ENCODE measurements at places on chromosomes 7 and 10.

- DNase-seq: no peak
Observed at GRCh38 chr10:84204122-84204521, 9.8 kb downstream of the CDHR1 start.

GRCh38 chr7:79464051-79464450, 10.6 kb upstream of the MAGI2 start:
- DNase-seq: no peak

GRCh38 chr10:21195252-21195651, 298.1 kb upstream of the NEBL start:
- no peak for DNase-seq

- no peak for DNase-seq
Observed at GRCh38 chr10:75688506-75689300, 257.3 kb downstream of the LRMDA start.

GRCh38 chr10:51707821-51708424, 8.5 kb upstream of the CSTF2T start:
- DNase-seq: no peak

GRCh38 chr10:119007211-119007574, 22.3 kb upstream of the NANOS1 start:
- DNase-seq: no peak

- DNase-seq: peak; percentile 63
Observed at GRCh38 chr7:45573661-45574415, at the start of gene ADCY1. TSS of gene ADCY1 (plus strand) at chr7:45574368. CDS start at chr7:45574544, 176 bp downstream.

DNA sequence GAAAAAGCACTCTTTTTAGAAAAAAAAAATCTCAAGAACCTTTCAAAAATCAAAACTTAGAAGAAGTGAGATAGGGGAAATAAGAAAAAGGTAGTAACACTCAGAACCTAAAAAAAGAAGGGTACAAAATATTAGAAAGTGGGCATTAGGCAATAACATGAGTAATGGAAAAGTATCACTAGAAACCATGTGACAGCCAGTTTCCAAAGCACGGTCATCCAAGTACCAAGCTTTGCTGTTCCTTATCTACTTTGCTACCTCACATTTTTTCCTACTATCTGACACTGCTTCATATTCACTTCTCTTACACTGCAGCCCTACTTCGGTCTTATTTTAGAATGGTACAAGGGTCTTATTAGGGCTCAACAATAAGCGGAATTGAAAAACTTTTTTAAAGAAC, 30.3 kb downstream of the IMMP2L start:
- DNase-seq: no peak

- DNase-seq: no peak
Observed at GRCh38 chr7:26642416-26642815, 222.0 kb downstream of the SKAP2 start.

DNA sequence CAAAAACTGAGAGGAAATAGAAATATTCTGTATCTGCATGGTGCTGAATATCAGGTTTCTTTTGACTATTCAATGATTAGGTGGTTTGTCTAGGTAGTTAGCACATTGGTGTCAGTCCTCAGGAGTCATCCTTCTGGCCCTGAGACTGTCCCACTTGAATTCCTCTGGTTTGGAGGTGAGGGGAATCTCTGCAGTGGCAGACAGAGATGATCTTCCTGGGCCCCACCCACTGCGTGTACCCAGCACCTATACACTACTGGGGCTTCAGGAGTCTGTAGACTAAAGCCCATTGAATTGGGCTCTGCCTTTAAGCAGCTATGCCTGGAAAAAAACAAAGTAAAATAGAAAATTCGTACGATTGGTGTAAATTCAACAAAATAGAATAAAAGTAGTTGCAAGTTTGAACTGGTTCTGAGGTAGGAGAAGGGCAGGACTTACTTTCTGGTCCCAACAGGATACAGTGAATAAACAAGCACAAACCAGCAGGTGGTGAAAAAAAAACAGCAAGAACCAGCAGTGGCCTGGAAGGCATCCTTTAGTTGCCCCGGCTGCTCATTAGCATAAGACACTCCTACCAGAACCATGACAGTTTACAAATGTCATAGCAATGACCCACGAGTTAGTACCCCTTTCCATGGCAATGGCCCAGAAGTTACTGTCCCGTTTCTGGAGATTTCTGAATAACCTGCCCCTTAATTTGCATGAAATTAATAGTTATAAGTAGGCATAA, 1.7 kb downstream of the LIPM start:
- DNase-seq: no peak

- DNase-seq: no peak
Observed at GRCh38 chr10:132449051-132449810, 52.2 kb downstream of the PWWP2B start.

DNA sequence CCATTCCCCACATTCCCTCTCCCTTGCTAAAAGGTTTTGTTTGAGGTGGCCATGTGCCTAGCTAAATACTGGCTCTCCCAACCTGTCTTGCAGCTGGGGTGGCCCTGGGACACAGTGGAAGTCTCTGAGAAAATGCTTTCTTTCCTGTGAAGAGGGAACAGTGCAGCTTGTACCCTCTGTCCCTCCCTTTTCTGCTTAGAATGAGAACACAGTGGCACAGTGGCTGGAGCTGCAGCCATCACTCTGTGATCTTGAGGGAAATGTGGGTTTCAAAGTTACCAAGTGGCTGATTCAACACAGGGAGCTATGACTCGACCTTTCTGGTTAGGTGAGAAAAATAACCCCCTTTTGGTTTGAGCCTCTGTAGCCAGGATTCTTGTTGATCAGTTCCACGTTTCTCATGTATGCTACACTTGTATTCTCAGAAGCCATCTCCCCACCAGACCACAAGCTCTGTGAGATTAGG, 62.7 kb upstream of the CARD11 start:
- DNase-seq: peak; percentile 7

DNA sequence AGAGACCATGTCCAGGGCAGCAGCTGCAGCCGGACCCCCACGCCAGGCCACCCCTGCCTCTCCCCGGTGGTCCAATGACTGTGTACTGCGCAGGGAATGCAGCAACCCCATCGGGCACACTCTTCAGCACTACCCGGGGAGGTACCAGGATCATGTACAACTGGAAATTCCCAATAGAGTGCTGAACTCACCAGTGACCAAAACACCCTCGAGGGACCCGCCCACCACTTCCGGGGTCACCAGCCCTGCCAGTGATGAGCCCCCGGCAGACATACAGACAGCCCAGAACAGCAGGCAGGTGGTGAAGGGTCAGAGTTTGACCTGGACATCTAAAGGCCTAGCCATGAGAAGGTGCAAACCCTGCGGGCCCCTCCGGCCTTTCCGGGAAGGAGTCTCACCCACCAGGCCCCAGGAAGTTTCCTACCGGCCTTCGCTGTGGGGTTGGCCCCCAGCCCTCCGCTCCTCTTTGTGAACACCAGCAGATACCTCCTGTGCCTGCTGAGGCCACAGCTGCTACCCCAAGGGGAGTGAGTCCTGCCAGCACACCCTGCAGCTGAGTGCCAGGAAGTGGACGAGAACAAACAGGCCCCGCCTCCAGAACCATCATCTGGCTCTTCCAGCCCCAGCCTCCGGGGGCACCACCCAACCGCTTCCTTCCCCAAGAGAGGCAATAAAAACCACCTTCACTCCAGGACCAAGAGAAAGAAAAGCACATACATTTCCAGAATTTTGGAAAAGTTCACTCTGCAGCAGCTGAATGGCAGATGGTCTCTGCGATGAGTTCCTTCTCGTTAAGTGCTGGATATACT, 5.0 kb upstream of the ANKRD61 start:
- DNase-seq: peak; percentile 91

DNA sequence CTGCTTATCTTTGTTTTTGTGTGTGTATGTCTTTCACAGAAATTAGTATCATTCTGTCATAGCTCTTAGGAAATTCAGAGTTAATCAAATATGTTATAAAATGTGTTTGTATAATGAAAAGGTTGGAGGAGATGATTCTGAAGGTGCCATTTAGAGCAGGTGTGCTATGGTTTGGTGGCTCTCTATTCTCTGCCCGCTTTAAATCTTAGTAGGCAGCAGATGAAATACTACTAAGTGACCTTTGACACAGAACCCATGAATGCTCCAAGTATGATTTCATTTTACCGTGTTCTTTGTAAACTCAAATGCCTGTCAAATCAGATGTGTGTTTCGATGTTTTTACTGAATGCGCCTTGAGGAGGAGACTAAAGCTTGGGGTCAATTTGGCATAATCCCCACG, 24.5 kb downstream of the ZEB1 start:
- no peak for DNase-seq

DNA sequence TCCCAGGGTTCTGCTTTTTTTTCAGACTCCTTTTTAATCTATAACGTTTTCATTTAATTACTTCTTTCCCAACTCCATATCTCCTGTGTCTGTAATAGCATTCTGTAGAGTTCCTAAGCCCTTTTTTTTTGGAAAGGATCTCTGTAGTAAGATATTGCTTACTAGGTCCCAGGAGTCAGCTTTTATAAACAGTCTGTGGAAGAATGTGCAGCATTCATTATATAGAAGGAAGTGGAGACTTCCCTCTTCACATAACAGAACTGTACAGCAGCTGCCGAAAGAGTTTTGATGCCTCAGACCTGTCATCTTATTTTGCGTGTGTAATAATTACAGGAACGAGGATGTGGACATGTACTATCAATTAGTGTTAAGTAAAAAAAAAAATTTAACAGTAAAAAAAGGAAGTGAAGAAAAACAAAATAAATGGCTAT, 7.4 kb upstream of the STEAP4 start:
- DNase-seq: no peak

DNA sequence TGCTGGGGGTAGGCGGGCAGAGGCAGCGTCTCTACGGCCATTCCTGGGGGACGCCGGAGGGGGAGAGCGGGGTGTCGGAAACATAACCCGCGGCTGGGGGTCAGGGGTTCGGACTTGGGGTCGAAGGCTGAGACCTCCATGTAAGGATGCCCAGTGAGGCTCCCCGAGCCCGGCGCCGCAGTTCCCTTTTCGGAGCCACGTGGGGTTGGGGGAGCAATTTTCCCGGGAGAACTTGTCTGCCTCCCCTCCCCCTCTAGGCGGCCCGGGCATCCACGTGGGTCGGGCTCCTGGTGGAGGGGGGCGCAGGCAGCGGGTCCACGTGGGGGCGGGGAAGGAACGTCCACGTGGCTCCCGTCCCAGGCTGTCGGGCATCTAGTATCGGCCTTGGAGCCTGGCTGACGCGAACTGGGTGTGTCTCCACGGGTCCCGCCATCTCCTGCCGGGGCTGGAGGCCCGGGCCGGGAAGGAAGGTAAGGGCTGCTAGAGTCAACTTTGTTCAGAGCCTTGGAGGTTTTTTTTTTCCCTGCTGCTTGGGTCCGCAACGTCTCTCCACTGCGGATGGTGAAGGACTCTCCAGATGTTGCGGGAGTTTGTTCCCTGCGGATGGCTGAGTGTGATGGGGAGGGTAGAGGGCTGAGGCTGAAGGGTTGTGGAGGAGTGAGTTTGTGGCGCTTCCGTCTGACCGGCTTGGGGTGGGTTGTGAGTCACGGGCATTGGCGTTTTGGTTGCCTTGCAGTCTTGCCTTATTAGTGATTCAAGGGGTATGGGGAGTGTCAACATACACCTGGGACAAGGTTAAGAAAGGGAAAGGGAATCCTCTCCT, 744 bp downstream of the PPRC1 start:
- DNase-seq: peak; percentile 91

- no peak for DNase-seq
Observed at GRCh38 chr10:96949039-96949683, 117.1 kb downstream of the LCOR start.

DNA sequence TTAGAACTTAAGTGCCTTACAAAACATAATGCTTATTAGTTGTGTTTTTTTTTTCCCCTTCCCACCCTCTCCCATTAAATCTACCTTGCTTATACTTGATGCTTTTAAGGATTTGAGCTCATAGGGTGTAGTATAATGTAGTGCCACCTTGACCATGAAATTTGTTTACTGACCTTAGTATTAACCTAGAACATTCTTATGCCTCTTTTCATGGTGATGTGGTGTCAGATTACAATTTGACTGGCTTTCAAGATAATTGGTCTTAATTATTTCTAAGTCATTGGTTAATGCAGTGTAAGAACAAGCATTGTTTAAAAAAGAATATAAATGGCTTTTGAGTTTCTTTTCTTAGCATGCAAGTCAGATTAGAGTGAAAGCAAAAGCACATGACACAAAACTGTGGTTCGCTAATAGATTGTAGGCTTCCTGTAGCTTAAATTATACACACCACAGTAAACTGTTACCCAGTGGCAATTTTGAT, 61.8 kb downstream of the ADD3 start:
- DNase-seq: no peak

DNA sequence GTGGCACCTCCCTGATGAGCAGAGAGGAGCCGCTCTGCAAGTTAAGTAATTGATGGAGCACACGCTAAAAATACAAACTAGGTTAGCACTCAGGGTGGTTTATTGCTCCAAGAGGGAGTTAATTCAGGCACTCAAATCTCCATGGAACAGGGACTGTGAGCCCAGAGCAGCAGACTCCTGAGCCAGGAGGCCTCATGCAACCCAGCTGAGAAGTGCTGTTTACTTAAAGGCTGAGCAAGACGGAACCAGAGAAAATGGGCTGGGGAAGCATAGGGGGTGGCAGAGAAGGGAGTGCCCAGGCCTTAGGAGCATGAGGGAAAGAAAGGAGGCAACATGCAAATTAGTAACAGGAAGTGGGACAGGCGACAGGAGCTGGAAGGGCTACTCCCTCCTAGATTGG, 174.1 kb downstream of the KCNMA1 start:
- DNase-seq: no peak

- no peak for DNase-seq
Observed at GRCh38 chr10:89384474-89385340, 6.9 kb downstream of the IFIT1B start.

DNA sequence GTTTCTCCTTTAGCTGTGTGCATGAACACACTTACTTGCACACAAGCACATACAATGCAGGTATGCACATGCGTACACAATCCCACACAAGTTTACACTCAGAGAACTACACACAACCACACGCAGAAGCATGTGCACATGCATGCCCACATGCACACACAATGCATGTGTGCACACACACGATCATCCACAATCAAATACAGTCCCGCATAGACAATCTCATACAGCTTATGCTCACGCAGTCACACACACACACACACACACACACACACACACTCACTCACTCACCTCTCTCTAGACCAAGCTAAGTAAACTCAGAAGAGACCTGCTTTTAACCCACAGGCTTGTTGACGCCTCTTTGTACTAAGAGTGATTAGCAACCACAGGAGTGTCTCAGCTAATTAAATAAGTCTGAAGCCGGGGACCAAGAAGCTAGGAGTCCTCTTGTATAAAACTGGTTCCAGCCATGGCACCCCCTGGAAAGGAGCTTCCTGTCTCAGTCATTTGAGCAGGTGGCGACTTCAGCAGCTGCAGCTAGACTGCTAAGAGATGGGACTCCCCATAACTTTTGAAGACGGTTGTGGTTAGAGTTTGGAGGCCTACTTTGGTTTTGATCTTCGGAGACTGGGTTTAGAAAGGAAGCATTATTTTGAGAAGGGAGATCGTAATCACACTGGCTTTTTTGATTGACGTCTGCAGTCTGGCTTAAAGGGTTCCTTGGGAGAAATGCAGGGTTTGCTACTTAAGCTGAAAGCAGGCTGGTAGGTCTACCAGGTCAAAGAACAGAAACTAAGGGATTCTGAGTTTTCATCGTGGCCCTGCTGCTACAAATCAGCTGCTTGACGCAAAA, 82.3 kb upstream of the ADRB1 start:
- DNase-seq: no peak

- DNase-seq: no peak
Observed at GRCh38 chr7:102050864-102051460, 233.5 kb downstream of the CUX1 start.
